ENCODE measurements at places on chromosomes 11 and 22.
A peak's percentile ranks its signal among the peaks of the same experiment; 100 is the strongest.

DNA sequence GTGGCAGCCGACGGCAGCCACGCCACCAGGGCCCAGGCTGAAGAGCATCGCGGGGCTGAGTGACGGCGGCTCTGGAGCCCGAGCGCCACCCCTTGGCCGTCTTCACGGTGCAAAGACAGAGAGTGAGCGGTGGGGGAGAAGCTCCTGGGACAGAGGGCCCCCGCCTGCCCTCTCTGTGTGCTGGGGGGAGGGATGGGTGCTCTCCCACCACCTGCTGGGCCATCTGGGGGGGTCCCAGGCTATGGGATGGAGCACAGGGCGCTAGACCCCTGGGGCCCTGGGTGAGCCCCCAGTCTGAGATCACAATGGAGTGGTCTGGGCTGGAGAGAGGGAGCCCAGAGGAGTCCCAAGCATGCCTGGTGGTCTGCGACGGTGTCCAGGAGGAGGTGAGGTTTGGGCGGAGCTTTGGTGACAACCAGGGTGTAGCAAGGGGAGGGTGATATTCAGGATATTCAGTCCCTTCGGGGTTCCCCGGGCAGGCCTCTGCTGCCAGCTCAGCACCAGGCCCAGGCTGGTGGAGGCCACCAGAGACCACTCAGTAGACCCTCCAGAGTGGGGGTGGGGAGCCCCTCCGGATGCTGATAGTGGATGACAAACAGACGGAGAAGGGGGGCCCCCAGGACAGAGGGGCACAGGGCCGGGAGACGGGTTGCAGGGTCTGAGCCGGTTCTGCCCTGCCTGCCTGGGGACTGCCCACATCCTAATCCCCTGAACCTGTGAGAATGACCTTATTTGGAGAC, 78.1 kb upstream of the PRR5 start:
- no peak for DNase-seq

- DNase-seq, result no peak
Measured at GRCh38 chr11:65927904-65928397, 8.7 kb downstream of the DRAP1 start.

DNA sequence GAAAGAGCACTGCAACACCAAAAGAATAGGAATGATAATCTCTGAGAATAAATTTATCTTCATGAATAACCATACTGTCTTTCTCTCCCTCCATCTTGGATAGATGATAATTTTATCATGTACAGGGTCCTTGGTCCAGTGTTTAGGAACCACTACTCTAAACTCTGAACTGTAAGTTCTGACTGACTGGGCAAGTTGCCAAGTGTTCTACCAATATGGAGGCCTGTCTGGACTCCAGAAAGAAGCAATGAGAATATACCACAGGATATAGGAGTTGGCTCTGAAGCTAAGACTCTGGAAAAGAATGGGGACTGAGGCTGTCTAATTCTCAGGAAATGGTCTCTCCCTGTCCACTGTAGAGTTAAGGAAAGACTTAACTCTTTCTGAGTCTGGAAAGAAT, 1.5 kb downstream of the FHIP1B start:
- no peak for DNase-seq

DNA sequence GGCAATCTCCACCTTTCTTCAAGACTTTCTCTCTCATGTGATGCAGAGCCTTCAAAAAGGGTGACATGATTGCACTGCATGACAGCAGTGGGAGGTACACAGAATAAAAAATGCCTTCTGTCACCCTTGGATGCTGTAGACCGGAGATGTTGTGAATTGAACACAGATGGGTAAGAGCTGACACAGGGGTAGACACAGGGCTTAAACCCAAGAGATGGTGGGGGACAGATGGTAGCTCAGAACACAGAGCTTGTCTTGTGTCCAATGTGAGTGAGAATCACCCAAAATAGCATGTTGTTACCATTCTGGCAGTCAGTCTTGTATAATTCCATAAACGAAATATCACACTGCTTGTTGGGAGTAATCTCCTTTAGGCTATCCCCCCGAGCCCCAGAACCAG, 69.9 kb downstream of the JRKL start:
- no peak for DNase-seq

DNA sequence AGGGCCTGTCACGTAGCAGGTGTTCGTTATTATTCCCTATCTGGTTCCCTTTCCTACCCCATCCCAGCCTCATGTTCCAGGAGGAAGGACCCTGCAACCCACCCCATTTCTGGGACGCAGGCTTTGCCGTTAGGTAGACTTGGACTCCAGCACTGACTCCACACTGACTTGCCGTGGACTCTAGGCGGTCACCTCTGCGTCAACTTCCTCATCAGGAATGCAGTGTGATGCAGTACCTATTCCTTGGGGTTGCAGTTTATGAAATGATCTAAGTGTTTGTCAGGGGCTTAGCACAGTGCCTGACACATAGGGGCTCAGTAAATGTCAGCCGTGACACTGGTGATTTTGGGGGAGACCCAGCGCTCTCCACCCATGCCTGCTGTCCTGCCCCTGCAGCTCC, 16.8 kb downstream of the DGKZ start:
- no peak for DNase-seq

GRCh38 chr11:35927682-35928081, 16.2 kb upstream of the LDLRAD3 start:
- DNase-seq, result no peak

GRCh38 chr11:8293171-8293570, 29.5 kb upstream of the LMO1 start:
- DNase-seq, result no peak

DNA sequence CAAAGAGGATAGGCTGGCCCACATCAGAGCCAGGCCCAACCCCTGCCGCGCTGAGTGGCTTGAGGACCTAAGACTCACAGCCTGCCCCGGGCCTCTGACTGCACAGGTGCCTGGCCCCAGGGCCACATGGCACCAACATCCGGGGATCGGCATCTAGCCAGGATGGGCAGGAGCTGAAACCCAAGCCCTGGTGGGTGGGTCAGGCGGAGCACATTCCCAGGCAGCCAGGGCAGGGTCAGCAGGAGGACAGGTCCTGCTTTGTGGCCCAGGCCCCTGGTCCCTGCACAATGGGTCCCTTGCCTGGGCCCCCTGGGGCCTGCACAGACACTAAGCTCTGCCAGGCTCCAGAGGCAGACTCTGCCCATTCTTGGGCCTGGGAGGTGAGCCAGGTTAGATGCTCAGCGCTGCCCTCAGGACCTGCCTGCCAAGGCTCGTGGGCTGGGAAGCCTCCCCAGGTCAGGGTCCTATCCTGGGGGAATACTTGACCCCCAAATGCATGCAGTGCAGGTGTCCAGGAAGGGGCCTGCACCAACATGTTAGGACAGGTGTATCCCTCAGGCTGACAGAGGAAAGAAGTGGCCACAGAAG, 33.5 kb downstream of the ARVCF start:
- DNase-seq, result no peak

DNA sequence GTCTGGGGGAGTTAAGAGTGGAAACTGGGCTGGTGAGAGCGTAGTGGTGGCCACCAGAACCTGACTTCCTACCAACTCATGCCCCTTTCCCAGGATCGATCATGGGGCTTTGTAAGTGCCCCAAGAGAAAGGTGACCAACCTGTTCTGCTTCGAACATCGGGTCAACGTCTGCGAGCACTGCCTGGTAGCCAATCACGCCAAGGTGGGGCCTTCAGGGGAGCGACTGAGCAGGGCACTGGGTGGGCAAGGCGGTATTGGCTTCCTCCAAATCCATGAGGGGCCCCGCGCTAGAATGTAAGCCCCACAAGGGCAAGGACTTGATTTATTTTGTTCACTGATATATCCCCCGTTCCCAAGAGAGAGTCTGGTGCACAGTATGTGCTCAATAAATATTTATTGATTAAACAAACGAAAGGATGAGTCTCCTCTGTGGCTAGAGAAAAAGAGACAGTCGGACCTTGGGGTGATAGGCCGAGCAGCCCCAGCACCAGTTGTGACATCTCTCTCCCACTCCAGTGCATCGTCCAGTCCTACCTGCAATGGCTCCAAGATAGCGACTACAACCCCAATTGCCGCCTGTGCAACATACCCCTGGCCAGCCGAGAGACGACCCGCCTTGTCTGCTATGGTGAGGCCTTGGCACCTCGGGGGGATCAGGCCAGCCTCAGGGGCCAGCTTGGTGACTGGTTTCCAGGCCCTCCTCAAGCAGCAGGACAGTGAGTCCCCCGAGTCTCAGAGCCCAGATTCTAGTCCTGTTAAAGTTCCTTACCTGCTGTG, 765 bp downstream of the ZFPL1 start:
- no peak for DNase-seq

GRCh38 chr11:46457659-46458424, 66.3 kb upstream of the CHRM4 start:
- no peak for DNase-seq

- DNase-seq, result peak; percentile 52
Measured at GRCh38 chr11:74493791-74494630, 487 bp upstream of the LIPT2 start.

DNA sequence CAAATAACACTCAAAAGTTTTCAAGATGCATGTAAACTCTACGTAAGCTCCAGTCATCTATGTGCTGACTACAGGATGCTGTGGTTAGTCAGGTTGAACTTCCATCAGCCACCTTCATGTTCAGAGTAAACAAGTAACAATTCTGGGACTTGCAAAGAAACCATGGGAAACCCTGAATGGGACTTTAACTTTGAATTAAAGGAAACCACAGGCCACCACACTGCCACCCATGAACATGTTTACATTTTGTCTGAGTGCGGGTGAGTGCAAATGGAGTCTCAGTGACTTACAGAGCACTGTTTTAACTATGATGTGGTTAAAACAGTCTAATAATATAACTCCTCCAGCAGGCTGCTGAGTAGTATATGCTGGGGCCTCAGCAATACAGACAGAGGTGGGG, 12.9 kb upstream of the SYTL2 start:
- no peak for DNase-seq

DNA sequence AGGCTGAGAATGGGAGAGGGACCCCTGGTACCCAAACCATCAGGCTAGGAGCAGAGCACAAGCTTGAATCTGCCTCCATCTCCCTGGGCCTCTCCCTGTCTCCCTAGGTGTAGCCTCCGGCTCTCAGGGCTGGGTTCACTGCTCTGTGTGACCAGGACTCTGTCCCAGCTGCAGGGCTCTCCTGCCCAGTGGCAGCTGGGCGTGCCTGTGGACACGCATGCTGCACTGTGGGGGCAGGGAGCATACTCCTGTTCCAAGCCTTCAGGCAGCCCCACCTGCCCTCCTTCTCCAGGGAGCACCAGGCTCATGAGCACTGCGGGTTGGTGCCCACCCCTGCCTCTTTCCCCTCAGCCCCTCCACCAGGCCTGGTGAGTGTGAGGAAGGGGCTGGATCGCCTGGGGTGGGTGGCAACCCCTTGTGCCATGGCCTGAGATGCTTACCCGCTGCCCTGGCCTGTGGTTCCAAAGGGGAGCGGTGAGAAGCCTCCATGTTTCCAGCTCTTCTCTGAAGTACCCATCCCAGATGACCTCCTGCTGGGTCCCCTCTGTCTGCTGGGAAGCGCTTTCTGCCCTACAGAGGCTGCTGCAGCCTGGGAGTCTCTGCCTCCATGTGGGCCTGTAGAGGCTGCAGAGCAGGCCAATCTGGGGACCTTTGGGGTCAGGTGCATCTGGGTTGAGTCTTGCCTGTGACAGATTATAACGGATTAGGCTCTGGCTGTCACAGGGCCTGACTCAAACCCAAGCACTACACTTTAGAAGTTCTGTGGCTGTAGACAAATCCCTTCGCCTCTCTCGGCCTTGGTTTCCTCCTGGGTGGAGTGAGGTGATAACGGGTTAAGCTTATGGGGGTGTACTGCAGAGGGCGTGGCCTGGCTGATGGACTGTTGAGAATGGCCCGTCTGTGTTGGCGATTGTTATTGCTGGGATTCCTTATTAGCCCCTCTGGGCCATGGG, 43.7 kb downstream of the WNT11 start:
- DNase-seq, result no peak

- no peak for DNase-seq
Measured at GRCh38 chr11:31816468-31817053, 5.4 kb upstream of the PAX6 start.

GRCh38 chr11:45102810-45103621, 43.4 kb upstream of the PRDM11 start:
- DNase-seq, result peak; percentile 77

GRCh38 chr22:42880815-42881214, 23.7 kb upstream of the ARFGAP3 start:
- no peak for DNase-seq

GRCh38 chr11:16968196-16968595, 46.0 kb downstream of the PLEKHA7 start:
- no peak for DNase-seq

DNA sequence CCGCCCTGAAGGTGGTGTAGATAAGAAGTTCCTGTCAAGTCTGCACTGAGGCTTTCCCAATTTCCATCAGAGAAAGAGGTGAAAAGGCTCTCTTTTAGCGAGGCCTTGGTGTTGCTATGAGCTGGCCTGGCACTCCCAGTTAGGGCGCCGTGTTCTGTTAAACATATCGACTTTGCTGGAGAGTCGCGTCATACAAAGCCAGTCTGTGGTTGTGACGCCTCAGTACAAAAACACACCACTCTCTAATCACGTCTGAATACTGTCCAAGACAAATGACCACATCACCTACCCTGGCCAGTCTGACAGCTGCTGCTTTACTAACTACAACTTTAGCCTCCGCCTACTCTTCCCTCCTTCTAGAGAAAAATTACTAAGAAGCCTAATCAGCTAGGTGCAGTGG, 8.0 kb upstream of the TOLLIP start:
- no peak for DNase-seq

DNA sequence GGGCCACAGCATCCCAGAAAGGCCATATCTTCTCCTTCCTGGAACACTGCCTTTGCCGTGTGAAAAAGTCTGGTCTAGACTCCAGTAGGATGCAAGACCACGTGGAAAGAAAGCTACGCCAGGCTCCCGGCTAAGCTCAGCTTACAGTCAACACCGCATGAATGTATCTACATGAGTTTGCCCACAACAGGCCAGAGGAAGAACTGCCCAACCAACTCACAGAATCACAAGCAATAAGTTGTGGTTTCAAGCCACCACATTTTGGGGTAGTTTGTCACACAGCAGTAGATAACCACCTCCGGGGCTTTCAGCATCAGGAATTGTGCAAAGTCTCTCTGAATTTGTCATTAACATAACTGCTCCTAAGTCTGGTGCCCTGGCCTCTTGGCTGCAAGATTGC, 27.3 kb downstream of the HSPA8 start:
- no peak for DNase-seq

DNA sequence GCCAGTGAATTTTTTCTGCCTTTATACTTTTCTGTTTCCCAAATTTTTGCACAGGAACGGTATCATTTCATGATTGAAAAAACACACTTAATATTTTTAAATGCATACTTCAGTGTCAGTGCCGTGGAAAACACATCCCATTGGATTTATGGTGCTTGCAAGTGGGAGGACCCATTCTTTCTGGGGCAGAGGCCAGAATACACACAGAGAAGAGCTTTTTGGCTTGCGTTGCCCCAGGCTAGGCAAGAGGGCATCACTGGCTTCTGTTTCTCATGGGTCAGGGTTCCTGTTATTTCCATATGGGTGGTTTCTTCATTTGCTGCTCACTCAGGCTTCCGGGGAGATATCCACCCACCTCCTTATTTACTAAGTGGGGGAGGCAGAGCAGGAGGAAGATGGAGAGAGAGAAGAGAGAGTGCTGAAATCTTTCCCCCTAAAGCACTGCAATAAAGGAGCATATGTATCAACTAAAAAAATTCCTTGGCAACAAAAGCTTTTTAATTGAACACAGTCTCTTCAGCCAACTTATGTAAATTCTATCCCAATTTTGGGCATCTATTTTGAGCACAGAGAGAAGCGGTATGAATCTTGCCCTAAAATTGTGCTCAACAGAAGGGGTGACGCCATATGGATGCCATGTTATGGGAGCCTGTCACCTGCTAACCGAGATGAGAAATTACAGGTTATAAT, 66.0 kb upstream of the KIRREL3 start:
- DNase-seq, result no peak

Data from iPS DF 6.9 (cell line).